ENCODE measurements at places on chromosomes 6 and 20.
A peak's percentile ranks its signal among the peaks of the same experiment; 100 is the strongest.

- DNase-seq = no peak
Observed at GRCh38 chr6:145368075-145368474, 367.2 kb downstream of the EPM2A start.

GRCh38 chr20:54292185-54292584, 84.3 kb downstream of the PFDN4 start:
- DNase-seq = no peak

DNA sequence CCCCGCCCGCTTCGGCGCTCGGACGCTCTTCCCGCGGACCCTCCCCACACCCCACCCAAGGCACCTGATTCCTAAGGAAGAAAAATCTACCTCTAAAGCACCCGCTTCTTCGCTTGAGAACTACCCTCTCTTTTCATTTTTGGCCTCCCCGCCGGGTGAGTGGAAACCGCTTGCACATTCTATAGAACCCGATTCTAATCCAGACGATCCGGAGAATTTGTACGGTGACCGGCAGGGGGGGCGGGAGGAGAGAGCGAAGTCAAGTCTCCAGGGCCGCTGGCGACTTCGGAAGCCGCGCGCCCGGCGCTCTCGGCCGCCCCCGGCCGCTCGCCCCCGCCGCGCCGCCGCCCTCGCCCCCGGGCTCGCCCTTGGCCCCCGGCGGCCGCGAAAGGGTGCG, at the start of gene RBM24:
Gene RBM24 (plus strand): TSS at position 262 of the 397 bp plus-strand sequence. CDS start 221 bp downstream, outside the sequence.
- peak; percentile 24 for DNase-seq

- DNase-seq = no peak
Observed at GRCh38 chr6:5521322-5521721, 260.0 kb downstream of the FARS2 start.

- no peak for DNase-seq
Observed at GRCh38 chr20:25706793-25707192, 10.1 kb upstream of the ZNF337 start.

DNA sequence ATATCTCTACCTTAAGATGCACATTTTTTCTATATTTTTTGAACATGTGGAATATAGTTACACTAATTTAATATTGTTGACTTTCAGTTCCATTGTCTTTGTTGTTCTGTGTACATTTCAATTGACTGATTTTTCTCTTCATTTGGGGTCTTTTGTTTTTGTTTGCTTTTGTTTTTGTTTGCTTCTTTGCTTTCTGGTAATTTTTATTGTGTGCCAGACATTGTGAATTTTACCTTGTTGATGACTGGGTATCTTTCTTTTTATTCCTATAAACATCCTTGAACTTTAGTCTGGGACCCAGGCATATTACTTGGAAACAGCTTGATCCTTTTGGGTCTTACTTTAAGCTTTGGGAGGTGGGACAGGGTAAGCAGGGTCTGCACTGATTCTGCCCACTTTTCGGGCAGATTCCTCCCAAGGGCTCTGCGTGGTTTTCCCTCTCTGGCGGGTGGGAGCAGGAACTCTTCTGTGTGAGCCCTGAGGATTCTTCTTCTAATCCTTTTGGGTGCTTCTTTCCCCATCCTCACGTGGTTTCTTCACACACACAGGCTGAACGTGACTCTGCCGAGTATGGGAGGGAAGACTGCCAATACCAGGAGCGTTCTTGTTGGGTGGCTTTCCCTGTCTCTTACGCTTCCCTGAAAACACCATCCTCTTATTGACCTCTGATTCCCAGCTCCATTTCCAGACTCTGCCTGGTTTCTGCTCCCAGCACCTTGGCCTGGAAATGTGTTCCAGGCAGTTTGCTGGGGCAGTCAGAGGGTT, 200.5 kb downstream of the ARID1B start:
- no peak for DNase-seq

GRCh38 chr6:8837343-8837742, 402.0 kb upstream of the SLC35B3 start:
- no peak for DNase-seq

DNA sequence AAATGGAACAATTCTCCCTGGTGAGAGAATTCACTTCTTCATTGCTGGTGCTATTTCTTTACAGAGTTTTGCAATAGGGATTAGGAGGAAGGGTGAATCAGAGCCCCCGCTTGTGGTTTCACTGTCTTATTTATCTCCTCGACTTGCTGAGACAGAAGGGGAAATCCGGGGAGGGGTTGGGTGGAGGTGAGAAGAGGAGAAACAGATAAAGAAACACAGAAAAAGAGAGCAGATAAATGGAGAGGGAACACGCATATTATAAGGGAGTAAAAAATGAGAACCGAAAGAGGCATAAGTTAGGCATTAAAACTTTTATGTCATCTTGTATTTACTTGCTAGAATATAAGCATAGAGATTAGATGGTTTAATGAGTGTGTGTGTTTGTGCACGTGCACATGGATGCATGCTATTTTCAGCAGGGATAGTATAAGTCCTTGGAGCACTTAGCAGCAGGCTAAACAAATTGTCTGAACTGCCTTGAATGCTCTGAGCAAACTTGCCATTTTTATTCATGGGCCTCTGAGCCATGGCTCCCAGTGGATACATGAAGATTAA, 105.0 kb downstream of the OLIG3 start:
- DNase-seq = no peak

DNA sequence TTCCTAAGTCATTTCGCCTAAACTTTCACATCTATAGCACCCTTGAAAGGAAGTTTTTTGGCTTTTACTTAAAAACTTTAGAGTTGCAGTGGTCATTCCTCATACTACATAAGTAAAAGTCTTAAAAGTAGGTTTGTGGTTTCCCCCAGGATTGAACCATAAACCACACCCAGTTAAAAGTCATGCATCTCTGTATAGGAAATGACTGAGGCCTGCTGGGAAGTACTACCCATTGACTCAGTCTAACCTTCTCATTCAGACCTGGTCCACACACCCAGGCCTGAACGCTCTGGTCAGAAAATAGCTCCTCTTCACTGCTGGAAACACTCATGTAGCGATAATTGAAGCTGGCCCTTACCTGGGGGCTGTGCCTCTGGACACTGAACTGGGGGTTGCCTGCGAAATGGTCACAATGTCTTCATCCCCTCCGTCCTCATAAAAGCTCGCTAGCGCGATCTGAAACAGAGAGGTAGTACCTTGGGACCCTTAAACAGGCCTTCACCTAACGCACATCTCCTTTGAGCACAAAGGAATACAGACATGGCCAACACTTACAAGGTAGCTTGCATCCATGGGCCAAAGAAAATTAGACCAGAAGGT, 2.6 kb downstream of the NSFL1C start:
- no peak for DNase-seq

DNA sequence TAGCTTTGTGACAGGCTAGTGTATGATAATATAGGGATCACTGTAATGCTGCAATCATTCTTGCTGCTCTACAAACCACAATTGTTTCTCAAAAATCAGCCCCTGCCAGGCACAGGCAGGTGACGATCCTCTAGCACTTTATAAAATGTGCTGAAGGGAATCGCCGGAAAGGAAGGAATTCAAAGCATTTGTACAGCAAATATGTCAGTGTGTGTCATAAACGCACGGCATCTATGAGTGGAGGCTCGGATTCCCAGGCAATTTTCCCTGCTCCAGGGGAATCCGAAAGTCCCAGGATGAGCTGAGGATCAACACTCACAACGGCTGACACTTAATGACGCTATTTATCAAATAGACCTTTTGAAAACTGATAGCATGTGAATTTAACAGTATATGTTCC, 1.4 kb downstream of the PHACTR1 start:
- DNase-seq = no peak

GRCh38 chr6:10719296-10719963, 3.4 kb upstream of the TMEM14C start:
- DNase-seq = no peak

GRCh38 chr6:113447088-113447831, 409.9 kb upstream of the MARCKS start:
- peak; percentile 29 for DNase-seq

- no peak for DNase-seq
Observed at GRCh38 chr20:22342410-22342809, 242.0 kb downstream of the FOXA2 start.

- no peak for DNase-seq
Observed at GRCh38 chr6:31270788-31271640, 878 bp downstream of the HLA-C start.

DNA sequence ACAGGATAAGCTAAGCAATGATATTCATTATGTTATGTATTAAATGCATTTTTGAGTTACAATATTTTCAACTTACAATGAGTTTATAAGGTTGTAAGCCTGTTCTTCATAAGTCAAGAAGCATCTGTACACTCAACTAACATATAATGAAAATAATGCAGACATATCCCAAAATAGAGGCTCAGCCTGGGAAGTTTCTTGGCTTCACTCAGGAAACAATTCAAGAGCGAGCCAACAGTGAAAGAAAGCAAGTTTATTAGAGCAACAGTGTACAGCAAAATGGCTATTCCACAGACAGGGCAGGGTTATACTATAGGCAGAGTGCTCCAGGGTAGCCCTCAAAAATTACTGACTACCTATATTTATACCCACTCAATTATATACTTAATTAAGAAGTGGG, 1581.8 kb downstream of the HACE1 start:
- no peak for DNase-seq

DNA sequence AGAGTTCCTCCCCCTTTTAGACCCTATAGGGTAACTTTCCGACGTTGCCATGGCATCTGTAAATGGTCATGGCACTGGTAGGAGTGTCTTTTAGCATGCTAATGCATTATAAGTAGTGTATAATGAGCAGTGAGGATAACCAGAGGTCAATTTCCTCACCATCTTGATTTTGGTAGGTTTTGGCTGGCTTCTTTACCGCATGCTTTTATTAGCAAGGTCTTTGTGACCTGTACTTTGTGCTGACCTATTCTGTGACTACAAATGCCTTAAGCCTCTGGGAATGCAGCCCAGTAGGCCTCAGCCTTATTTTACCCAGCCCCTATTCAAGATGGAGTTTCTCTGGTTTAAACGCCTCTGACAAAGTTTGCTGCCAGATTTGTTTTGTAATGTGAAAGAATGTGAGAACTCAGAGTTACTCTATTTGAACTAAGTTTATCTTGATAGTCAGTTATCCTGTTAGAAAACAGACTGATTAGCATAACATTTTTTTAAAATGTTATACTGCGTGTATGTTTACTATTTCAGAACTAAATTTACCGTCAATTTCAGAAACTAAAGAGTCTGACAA, 111.3 kb upstream of the PRSS16 start:
- no peak for DNase-seq

GRCh38 chr6:37303091-37303660, 45.2 kb upstream of the TMEM217 start:
- DNase-seq = no peak

GRCh38 chr6:66849843-66850242, 1142.8 kb upstream of the EYS start:
- no peak for DNase-seq

- DNase-seq = no peak
Observed at GRCh38 chr20:54069501-54069971, 858 bp downstream of the BCAS1 start.

DNA sequence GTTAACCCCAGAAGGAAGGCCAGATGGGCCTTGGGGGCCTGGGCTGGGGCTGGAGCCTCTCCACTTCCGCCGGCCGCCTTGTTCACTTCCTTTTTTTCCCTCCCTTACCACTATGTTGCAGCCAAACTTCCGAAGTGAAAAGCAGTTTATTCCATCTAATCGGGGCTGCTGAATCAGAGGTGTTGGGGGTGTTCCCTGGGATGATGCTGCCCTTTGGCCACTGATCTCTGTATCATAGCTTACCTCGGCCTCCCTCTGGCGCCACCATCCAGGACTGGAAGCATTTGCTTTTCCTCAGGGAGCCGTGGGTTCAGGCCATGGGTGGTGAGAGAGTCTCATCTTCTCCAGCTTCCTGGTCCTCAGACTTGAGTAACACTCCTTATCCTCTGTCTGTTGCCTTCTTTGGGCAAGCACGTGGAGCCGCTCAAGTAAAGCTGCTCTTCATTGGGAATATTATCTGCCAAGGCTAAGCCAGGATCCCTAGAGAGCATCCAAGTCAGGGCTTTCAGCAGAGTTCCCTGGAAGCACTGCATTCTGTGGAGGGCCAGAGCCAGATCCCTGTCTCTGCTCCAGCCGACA, 39.6 kb downstream of the SLX4IP start:
- DNase-seq = no peak

- no peak for DNase-seq
Observed at GRCh38 chr6:5766260-5766659, 240.5 kb downstream of the NRN1 start.

GRCh38 chr20:5315807-5316187, 957 bp downstream of the PROKR2 start:
- no peak for DNase-seq

GRCh38 chr6:34466242-34467185, 638 bp downstream of the PACSIN1 start:
- no peak for DNase-seq

DNA sequence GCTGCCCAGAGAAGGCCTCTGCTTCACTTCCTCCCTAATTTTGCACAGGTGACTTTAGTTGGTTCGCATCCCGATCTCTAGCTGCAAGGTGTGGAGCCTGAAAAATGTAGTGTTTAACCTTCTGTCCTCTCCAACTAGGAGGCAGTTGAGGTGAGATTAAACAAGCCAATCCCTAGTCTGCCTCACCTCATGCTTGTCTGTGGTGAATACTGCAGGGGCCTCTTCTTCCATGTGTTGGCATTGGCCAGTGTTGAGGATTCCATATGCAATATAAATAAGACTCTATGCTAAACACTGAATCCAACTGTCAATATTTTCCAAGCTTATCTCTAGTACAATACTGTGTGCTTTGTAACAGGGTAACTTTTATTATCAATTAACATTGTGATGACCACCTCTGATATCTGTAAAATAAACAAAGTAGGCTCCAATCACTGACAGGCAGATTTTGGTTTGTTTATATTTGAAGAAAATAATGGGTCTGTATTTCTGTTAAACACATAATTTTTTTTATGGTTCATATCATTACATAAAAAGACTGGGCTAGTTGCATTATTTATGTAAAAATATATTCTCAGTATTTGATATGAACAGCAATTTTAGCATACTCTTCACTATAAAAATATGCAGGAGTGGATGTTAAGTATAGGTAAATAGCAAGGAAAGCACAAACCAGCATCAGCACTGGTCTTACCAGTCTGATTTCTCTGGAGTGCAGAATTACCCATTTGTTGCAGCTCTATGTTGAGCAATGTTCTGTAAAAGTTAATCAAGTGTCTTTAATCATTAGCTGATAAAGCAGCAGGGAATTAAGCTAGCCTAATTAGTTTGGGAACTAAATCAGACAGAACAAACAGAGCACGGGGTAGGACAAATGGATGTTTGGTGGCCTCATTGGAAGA, 74.0 kb downstream of the ANKRD6 start:
- DNase-seq = no peak

GRCh38 chr20:45968081-45968671, 3.8 kb downstream of the ZNF335 start:
- no peak for DNase-seq

Measured in COLO829 (cell line).